Muscle of back (tissue), 13 donors: ENCODE measurements at places on chromosomes 1 and 21.

- DNase-seq = no peak
These were observed 31.6 kb downstream of the TEX35 start for GRCh38 chr1:178544531-178544930.

GRCh38 chr1:198671136-198671535 lies 32.3 kb downstream of the PTPRC start:
- DNase-seq = no peak

- DNase-seq = no peak
These were observed 16.5 kb upstream of the MPZL1 start for GRCh38 chr1:167705250-167705649.

DNA sequence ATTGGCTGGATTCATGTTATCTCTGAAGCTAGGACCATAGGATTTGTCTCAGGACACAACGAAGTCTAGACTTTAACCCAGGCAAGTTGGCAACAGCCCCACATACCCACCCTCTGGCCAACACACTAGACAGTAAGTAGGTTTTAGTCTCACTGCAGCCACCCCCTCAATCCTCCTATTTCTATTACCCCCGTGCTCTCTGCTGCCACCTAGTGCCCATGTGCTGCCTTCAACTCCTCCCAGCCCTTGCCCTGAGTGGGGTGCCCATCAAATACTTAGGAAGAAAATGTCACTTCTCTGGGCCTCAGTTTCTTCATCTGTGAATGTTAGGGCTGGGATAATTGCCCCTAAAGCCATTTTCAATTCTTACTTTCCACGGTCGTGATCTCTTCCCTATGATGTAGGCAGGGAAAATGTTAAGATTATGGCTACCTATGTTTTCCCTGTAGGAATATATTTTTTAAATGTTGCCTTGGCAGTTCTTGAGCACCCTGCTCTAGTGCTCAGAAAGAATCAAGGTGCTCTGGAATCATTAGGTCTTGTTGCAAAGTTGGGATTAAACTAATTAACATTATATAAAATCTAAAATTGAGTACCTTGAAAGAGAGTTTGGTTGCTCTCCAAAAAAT lies 213.0 kb downstream of the LMX1A start:
- DNase-seq = no peak

DNA sequence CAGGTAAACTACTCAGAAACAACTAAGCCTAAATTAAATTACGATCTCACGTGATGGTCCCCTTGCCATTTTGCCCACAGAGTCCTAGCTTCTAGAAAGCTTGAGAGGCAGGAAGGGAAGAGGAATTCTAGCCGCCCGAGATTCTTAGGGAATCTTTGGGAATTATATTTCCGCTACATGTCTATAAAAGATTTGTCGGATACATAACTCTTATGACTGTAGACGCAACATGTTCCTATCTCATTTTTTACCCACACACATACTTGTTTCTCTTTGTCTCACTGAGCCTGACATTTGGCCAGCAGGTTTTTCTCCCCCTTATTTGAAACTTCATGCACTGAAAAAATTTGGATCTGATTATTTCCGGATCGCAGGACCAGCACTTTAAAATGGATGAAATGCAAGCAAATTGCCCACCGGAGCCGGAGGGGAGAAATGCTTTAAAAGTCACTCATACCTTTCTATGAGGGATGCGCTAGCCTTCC lies 5.5 kb downstream of the GLIS1 start:
- no peak for DNase-seq
